ENCODE measurements at places on chromosomes 7 and 10.

DNA sequence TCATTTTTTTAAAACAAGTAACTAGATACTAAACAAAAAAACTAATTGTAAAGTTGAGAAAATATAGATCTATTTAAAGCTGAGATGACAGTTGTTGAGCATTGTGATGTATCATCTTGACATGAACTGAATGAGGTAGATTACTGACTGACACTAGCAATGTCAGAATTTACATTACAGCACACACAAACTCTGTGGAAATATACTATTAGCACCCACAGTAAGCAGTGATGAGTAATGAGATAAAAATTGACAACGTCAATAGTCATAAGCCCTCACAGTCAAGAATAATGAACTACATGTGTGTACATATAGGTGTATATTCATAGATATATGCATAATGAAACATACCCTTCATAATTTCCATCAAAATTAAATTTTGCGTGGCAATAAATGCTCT, 368.4 kb downstream of the TFEC start:
- DNase-seq = no peak

DNA sequence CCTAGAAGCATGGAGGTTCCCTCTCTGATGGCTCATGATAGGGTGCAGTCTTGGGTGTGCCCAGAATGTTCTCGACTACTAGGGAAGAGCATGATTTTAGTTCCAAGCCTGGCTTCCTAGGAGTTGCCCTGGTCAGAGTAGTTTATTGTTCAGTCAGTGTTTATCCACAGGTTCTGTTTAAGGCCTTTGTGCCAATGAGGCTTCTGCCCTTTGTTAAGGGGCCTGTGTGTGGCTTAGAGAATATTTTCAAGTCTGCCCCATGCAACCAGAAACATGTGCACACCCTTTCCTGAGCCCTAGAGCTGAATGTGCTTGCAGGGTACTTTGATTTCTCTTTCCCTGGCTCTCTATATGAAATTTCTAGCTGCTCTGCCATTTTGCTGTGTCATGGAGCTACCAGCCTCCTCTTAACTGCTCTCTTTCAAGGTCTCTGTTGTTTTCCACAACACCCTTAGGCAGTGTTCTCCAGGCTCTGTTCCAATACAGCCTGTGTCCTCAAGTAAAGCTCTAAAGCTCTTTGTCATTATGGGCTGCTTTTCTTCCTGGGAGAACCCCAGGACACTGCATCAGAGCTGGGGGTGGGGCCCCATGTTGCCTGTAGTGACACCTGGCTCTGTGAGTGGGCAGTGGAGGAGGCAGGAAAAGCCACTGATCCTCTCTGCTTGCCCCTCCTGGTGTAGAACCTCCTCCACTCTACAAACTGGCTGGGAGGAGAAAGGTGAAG, 34.1 kb upstream of the TSPAN33 start:
- no peak for DNase-seq

DNA sequence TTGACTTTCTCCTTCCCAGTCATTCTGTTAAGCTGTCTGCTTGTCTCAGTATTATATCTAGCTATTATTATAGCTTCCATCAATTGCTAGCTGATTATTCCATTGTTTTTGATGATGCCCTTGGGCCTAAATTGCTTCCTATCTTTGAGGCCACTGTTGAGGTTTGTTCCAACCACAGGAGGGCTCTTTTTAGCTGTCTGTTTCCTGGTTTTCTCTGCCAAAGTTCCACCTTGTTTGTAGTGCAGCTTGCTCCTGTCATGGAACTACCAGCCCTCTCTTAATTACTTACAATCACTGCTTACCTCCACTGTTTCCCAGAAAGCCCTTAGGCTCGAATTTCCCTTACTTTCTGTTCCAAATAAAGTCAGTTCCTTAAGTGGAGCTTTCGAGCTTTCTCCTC, 118.7 kb upstream of the SEC61G start:
- no peak for DNase-seq

GRCh38 chr10:74189999-74190421, 39.0 kb downstream of the ADK start:
- no peak for DNase-seq

Data from NCI-H1436 treated with DMSO at 0.1 percent for 48 hours (cell line).